ENCODE measurements at places on chromosomes 3 and 15. TPM values are rescaled to one million over a fixed set of nuclear protein-coding genes. Genes with fewer than 3 reads are reported as not detected.

- no peak for DNase-seq
Observed at GRCh38 chr3:65018801-65019200, 331.0 kb upstream of the ADAMTS9 start.

- no peak for DNase-seq
Observed at GRCh38 chr15:74024687-74025086, 30.2 kb downstream of the PML start.

- DNase-seq = peak; percentile 81
Observed at GRCh38 chr15:50051811-50052419, 67.1 kb downstream of the ATP8B4 start.

GRCh38 chr3:20569310-20569709 is 383.3 kb upstream of the SGO1 start:
- DNase-seq = no peak

GRCh38 chr15:55522742-55523450 is 14.9 kb upstream of the DNAAF4 start:
- DNase-seq = no peak

- DNase-seq = no peak
Observed at GRCh38 chr3:100581650-100582049, 27.8 kb upstream of the ADGRG7 start.

DNA sequence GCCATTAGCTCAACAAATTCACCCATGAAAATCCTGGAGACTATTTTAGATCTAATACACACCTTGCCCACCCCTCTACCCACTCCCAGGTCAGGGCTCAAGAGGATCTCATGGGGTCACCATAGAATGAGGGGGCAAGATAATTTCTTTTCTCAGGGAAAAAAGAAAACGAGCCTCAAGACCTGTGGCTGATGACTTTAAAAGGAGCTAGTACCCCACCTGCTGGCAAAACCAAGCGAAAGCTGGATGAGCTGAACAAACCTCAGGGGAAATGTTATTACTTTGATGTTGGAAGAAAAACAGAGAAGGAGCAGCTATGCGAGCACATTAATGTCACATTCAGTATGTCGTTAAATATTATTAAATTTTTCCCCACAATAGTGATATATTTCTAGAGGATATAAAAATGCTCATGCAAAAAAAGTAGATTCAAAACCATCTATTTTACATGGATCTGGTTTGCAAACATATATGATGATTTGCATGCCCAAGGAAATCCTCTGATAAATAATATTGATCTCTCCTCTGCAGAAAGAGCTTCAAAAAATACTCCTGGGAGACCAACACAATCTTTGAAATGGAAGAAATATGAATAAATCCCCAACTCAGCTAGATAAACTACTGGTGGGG is 37.7 kb downstream of the PLD1 start:
- peak; percentile 73 for DNase-seq

- DNase-seq = no peak
Observed at GRCh38 chr3:39533226-39533625, 65.7 kb downstream of the MOBP start.

DNA sequence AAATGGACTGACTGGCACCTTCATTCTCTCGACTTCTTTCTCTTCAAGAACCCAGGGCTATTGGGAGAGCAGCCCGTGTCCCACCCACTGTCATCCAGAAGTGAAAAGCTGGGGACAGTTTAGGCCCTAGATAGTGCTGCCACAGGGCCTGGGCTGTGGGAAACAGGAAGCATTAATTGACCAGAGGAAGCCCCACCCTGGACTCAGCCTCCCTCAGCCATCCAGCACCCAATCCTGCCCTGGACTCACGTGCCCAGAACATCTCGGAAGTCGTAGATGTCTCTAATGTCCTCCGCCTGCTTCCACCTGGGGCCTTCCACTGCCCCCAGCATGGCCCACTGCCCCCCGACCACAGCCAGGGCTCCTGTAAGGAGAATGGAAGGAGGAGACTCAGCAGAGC is 2.3 kb downstream of the CAMK1 start:
- no peak for DNase-seq

GRCh38 chr3:177750436-177750835 is 553.2 kb upstream of the TBL1XR1 start:
- DNase-seq = no peak

ICE2 gene
- total RNA-seq = 12.6 TPM

P3H2 gene
- 24.2 TPM for total RNA-seq

GALNT15 gene
- 0.91 TPM for total RNA-seq
